Camera-type eye (tissue), 1 donor: ENCODE measurements at places on chromosomes 7 and 10. TPM values are rescaled to one million over a fixed set of nuclear protein-coding genes. Genes with fewer than 3 reads are reported as not detected.

The CYP2E1 gene
- 3.4 TPM for total RNA-seq

The FAM241B gene
- 5.1 TPM for total RNA-seq

The PLXDC2 gene
- 65.8 TPM for total RNA-seq

The RBM20 gene
- total RNA-seq: 2.7 TPM

The ABCB1 gene
- total RNA-seq: 8.0 TPM

The BLNK gene
- total RNA-seq: 3.8 TPM
